ENCODE measurements at places on chromosomes 3 and 15.

DNA sequence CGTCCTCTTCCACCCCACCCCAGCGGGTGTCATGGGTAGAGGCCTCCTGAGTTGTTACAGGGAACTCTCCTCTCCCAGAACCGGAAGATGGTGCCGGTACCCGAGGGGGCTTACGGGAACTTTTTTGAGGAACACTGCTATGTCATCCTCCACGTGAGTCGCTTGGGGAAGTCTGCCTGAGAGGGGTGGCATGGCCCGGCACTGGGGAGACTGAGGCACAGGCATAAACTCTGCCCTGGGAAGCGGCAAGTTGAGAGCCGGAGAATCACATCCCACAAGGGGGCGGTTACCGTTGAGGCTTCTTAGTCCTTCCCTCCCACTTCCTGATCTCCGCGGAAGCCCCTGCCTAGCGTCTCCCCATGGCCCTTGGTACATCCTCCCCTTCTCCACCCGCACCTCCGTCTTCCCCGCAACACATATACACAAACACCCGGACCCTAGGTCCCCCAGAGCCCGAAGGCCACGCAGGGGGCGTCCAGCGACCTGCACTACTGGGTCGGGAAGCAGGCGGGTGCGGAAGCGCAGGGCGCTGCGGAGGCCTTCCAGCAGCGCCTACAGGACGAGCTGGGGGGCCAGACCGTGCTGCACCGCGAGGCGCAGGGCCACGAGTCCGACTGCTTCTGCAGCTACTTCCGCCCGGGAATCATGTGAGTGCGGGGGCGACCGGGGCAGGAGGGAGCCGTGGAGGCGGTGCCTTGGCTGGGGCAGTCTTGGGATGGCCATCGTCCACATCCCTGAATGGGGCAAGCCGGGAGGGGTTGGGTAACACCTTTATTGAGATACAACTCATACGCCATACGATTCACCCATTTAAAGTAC lies 3.4 kb downstream of the VILL start:
- no peak for DNase-seq

GRCh38 chr15:63046917-63047760 lies 4.6 kb downstream of the TPM1 start:
- no peak for DNase-seq

- DNase-seq = no peak
Observed at GRCh38 chr3:78878011-78878410, 889.8 kb downstream of the ROBO1 start.

DNA sequence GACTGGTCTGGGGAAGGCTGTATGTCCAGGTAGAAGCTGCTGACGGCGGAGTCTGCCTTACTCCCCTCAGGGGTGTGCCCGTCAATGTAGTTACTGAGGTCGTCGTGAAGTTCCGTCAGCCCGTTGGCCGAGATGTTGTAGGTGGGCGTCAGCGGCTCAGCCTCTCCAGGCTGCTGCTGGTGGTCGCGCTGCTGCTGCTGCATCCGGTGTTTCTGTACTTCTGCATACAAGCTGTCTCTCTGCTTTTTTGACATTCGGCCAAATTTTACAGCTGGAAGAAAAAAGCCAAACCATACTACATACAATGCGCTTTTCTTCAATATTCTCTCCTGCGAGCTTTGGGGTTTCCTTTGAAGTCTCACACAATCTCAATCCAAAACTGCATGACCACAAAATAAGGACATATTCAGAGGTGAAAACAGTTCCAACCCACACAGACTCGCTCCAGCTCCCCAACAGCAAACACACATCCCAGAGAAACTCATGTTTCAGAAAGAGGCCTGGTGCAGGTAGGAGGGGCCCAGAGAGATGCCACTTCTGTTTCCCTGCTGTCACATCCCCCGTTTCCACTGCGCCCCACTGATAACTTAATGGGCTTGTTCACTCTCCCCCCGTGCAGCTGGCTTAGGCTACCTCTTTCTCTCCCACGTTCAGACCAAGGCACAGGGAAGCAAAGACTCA lies 32.5 kb upstream of the ICE2 start:
- no peak for DNase-seq

DNA sequence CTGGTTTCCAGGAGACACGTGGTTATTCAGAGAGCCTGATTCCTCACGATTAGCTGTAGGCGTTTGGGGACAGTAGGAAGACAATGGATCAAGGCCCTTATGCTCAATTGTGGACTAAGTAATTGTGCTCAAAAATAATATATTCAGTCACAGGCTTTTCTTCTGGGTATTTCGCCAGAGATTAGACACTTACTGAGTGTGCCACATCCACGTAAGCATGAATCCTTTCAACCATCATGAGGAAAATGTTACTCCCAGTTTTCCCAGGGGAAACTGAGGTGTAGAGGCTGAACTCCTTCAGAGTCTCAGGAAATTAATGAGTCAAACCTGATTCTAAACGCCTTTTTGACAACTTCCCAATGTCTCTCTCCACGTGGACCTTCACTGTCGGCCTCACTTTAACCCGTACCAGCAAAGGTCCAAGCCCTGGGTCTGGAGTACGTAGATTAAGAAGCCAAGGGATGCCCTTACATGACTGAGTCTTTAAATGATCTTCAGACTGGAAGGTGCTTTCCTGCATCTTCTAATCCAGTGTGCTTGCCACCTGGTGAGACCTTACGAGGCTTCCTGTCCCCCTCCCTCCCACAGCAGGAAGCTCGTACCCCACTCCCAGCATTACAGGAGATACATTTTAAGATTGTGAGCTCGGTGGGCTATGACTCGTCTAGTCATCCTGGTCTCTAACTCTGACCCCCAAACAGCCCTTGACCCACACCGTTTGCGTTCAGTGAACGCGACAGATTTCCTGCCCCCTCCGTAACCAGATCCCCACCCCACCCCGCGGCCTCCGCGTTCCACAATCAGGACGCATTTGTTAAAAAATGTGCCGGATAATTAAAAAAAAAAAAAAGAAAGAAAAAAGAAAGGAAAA lies 1.7 kb downstream of the PKM start:
- no peak for DNase-seq

DNA sequence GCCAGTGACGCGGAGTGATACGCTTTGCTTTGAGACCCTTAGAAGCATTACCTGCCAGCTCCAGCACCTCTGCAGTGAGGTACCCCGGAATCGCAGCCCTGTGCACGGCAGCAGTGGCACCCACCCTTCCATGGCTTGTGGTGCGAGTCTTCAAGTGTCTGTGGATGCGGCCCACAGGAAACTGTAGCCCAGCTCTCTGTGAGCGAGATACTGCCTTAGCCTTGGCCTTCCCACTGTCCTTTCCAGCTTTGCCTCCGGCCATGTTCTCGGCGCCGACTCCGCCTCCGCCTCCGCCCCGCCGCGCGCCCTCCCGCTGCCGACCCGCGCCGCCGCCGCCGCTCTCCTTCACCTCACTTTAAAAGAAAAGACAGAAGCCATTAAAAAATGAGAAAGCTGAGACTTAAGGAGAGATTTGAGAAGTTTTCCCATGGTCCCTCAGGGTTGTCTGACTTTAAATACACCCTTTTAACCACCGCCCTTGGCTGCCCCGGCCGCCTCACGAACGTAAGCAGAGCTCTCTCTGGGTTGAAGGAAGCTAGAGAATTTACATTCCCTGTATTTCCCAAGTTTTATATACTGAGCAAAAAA lies 78.5 kb upstream of the FAM174B start:
- peak; percentile 52 for DNase-seq

DNA sequence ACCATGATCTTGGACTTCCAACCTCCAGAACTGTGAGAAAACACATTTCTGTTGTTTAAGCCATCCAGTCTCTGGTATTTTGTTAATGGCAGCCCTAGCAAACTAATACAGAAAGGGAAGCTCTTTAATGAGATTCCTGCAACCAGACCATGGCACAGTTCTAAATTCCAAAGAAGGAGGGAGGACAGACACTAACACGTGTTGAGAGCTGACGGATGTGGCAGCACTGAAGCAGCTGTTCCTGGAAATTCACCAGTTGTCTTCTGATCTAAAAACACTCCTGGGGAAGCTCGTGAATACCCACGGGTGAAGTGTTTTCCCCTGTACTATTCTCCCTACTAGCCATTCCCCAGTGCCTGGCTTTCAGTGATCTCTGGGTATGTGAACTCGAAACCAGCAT lies 56.7 kb downstream of the RPL22L1 start:
- no peak for DNase-seq

- peak; percentile 90 for DNase-seq
Observed at GRCh38 chr3:50567386-50568167, at the start of gene C3orf18. Gene C3orf18, minus strand, starts transcription at chr3:50567747. Its CDS starts 2,048 bp downstream, at chr3:50565699.

GRCh38 chr15:87082581-87082980 lies 1002.9 kb downstream of the AGBL1 start:
- no peak for DNase-seq

DNA sequence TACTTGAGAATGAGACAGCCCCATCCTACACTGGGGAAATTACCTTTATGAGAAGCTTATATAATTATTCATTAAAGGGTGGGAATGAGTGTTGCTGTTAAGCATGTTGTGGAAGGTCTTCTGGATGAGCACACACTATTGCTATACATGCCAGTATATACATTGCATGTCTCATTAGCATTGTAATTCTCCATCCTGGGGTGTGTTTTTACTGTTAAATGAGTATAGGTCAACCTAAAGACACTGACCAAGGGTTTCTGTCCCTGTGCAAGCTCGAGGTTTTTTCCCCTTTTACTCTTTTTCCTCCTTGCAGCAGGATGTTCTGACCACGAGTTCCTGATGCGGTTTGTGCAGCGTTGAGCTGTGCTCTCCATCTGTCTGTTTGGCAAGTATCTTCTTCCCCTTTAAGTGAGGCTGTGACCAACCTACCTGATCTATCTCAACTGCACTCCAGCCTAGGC lies 7.2 kb upstream of the IVD start:
- DNase-seq = peak; percentile 32

- no peak for DNase-seq
Observed at GRCh38 chr3:53919741-53920140, 28.1 kb upstream of the SELENOK start.

Measured in hippocampal formation (tissue), 2 donors.